Stimulated activated CD4-positive, alpha-beta T cell treated with anti-CD3 and anti-CD28 coated beads, Interleukin-1b, Interleukin-23, amount 100 ng/mL, for 1 hour (primary cell): ENCODE measurements at places on chromosomes 5 and 9.

DNA sequence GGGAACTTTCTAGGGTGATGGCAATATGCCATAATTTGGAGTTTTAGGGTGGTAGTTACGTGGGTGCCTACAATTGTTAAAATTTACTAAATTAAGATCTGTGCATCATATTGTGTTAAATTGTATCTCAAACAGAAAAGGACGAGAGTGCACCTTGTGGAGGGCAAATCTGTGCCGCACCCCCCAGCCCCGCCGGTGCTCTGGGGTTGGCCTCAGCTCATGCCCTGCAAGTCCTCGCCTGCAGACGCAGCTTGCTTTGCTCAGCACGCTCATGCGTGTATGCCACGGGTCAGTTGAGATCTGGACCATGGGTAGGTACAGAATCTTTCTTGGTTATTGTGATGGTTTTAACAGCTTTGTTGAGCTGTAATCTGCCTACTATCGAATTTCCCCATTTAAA lies 33.7 kb upstream of the FCN1 start:
- no peak for DNase-seq

DNA sequence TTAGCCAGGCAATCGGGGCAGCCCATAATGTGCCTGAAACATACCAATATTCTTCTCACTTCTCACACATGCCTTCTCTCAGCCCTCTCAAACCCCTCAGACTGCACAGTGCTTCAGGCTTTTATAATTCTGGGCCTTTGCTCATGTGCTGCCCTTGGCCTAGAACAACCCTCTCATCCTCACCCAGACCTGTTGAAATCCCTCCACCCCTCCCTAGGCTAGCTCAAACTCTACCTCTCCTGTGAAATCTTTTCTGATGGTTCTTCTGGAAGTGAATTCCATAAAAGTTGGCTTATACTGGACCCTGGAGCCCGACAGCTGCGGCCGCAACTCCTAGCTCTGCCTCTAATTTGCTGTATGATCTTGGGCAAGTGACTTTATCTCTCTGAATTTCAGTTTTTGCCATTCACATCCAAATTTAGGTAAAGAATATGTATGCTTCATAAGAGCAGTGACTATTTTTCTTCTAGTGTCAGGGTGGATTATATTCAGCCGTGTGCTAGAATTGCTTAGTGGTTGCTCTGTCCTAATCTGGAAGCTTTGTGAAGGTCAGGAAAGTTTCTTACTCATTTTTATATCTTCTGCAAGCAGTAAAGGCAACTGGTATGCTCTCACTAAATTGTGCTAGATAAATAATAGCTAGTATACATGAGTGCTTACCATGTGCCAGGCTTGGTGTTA lies 221.4 kb downstream of the MAPKAP1 start:
- DNase-seq, result no peak

DNA sequence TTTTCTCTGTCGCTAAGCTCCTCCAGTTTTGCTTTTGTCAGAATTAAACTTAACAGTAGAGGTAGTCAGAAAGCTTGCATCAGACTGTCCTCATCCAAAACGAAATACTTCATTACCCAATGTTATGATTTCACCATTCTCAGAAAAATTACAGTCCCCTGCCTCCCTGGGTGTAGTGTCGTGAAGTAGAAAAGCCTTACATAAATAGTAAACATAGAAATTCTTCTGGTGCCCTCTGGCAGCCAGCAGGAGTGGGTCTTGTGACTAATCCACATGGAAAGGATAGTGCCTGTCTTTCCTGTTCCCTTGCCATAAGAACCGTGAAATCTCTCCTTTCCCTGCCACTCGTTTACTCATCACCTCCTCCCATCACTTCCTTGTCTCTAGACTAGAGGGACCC lies 230.6 kb downstream of the GNA14 start:
- no peak for DNase-seq

DNA sequence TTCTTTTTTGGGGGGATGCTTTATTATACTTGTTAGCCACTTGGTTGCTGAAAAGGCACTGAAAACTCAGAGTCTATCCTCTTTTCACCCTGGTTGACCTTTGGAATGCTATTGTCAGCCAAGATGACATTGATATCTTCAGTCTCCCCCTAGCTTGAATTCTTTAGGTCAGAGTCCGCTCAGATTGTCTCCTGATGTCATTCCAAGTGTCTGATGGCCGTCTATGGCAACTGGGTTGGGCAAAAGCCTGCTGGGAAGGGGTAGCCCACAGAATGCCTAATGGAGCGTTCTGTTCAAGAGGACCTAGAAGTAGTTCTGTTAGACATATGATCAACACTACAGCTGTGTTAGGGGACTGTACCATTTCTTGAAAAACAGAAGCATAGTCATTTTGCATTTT lies 9.7 kb upstream of the MEF2C start:
- no peak for DNase-seq

DNA sequence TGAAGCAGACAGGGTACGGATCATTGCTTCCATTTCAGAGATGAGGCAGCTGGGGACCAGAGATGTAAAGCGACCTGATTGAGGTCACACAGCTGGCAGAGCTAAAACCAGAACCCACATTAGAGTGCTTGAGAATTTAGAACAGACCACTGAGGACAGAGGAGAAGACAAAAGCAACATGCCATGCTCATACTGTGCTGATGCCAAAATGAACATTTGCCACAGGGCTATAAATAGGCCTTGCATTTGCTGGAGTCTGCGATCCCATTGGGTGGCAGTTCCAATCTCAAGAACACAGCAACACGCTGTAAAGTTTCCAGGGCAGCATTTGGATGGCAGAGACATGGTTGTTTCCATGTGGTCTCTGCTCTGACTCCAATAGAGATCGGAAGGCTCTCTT lies 222.4 kb upstream of the TBC1D2 start:
- DNase-seq, result no peak

DNA sequence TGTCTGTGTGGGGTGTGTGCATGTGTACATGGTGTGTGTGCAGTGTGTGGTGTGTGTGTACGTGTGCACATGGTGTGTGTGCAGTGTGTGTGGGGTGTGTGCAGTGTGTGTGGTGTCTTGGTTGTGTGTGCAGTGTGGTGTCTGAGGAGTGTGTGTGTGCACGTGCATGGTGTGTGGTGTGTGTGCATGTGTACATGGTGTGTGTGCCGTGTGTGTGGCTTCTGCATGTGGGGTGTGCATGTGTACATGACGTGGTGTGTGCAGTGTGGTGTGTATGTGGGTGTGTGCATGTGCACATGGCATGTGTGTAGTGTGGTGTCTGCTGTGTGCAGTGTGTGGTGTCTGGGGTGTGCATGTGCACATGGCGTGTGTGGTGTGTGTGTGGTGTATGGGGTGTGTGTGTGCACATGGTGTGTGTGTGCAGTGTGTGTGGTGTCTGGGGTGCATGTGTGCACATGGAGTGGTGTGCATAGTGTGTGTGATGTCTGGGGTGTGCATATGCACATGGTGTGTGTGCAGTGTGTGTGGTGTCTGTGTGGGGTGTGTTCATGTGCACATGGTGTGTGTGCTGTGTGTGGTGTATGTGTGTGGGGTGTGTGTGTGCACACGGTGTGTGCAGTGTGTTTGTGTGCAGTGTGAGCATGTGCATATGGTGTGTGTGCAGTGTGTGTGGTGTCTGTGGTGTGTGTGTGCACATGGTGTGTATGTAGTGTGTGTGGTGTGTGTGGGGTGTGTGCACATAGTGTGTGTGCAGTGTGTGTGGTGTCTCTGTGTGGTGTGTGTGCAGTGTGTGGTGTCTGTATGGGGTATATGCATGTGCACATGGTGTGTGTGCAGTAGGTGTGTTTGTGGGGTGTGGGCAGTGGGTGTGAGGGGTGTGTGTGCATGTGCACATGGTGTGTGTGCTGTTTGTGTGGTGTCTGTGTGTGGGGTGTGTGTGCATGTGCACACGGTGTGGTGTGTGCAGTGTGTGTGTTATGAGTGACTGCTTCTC lies 40.6 kb upstream of the ZNG1F start:
- no peak for DNase-seq

DNA sequence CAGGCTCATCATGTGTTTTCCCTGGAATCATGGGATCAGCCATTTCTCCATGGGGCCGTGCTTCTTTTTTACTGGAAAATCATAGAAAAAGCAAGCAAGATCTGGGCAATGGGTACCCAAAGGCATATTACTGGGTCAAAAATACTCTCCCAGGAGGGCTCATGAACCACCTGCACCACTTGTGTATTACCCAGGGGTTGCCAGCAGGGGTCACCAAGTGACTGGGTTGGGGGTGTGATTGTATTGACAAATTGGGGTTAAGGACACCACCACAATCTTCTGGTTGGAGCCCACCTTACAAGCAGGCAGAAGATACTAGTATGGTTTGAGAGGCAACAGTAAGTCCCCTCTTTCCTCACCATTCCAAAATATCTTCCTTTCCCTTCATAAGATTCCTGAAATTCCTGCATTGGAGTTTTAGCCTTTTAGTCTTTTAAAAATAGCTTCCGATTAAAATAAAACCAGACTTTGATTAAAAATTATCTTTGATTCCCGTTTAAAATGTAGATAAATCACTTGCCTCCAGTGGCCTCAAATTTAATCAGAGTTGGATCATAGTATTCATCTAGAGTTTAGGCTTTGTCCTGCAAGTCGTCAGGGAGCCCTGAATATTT lies 603.3 kb downstream of the KIF4B start:
- peak; percentile 16 for DNase-seq

- DNase-seq, result no peak
Measured at GRCh38 chr5:5634817-5635216, 212.3 kb downstream of the ICE1 start.

- no peak for DNase-seq
Measured at GRCh38 chr5:119200795-119201194, 129.9 kb downstream of the DMXL1 start.

DNA sequence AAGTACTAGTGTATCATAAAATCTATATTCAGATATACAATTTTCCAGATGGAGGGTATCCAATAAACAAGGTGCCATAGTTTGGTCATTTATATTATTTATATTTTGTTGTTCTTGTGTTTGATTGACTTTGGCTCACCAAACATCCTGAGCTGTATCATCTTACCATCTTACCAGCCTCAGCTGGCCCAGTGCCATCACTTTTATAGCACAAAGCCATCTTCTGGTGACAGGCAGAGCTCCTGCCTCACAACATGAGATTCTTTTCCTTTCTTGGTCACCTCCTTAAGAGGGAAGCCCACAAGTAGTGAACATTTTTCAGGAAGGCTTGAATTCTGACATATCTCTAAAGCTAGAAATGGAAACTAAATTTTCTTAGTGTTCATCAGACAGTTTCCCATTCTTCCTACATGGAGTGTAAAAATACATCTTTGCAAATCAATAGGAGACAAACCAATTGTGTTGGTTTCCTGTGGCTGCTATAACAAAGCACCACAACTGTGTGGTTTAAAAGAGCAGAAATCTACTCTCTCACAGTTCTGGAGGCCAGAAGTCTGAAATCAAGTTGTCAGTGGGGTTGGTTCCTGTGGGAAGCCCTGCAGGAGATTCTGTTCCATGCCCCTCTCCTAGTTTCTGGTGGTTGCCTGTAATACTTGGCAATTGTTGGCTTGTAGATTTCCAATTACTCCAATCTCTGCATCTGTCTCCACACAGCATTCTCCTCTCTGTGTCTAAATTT lies 341.8 kb downstream of the MAN2A1 start:
- DNase-seq, result no peak

GRCh38 chr5:7813007-7813406 lies 37.9 kb downstream of the CFAP90 start:
- DNase-seq, result no peak

DNA sequence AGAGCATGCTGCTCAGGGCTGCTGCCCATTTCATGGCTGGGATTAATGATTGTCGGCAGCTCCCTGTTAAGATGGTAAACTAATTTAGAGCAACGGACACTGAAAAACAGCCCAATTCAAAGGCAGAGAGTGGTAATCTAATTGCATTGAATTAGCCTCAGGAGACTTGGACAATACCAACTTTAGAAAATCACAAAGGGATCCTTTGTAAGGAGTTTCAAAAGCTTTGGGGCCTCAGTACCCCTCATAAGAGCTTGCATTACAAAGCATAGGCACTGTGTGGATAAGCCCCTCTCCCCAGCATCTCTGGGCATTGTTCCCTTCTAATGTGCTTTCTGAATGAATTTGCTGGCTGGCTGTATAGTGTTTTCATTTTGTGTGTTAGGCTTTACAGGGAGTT lies 6.7 kb downstream of the GLRA1 start:
- no peak for DNase-seq

DNA sequence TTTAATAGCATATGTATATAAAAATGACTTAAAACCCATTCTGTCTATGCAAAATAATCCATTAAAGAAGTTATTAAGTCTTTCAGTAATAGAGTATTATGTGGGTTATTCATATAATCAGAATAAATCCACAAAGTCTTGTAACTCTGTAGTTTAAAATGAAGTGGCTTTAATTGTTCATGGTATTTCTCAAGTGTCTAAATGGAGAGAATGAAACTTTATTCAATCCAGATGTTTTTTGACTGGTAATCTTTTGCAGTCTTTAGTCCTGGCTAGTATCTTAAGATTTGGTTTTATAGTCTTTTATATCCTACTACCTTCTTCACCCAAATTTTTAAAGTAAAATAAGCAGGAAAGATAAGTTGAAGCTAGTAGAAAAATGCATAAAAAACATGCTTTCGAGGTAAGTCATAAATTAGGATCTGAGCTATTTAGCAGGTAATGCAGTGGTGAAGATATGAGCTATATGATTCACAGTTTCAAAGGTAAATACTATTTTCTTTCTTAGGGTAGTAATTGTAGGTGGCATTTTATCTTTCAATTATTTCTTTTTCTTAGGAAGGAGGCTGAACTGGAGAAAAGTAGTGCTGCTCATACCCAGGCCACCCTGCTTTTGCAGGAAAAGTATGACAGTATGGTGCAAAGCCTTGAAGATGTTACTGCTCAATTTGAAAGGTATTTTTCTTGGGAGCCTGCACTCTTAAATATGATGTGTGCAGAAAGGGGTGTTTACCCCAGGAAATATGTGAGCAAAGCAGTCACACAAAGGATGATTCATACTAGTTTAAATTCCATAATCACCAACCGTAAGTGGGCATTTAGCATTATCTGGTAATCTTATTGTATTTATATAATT lies 17.9 kb downstream of the HMMR start:
- DNase-seq, result no peak

GRCh38 chr5:158387499-158387898 lies 528.6 kb upstream of the CLINT1 start:
- no peak for DNase-seq

DNA sequence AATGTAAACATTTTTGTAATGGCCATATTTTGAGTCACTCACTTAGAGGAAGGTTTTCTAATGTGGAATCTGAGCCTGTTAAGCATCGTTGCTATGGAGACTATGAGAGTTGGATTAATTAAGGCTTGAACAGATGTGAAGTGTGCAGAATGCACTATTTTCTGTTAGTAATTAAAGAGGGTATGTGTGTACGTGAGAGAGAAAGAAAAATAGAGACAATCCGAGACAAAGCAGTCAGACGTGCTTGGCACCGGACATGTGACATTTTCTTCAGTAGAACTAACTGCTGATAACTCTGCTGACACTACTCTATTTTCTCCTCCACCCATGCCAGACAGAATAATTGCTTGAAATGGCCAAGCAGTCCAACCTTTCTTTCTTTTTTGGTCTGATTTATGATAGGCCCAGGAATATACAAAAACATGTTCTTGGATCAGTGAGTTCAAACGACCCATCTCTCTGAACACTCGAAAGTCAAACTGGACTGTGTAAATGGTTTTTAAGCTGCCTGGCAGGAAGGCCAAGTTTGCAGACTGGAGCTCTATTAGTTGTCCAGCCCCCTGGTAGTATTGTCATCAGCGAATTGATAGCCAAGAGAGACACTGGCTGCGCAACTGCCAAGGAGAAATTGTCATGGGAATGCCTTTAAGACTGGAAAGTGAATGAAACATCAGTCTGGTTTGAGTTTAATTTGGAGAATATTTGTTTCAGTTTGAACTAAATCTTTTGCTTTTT lies 322.1 kb downstream of the ARHGEF28 start:
- no peak for DNase-seq
